ENCODE measurements at places on chromosomes 2 and 18.

GRCh38 chr2:26740890-26741302 lies 23.2 kb upstream of the SLC35F6 start:
- no peak for DNase-seq

DNA sequence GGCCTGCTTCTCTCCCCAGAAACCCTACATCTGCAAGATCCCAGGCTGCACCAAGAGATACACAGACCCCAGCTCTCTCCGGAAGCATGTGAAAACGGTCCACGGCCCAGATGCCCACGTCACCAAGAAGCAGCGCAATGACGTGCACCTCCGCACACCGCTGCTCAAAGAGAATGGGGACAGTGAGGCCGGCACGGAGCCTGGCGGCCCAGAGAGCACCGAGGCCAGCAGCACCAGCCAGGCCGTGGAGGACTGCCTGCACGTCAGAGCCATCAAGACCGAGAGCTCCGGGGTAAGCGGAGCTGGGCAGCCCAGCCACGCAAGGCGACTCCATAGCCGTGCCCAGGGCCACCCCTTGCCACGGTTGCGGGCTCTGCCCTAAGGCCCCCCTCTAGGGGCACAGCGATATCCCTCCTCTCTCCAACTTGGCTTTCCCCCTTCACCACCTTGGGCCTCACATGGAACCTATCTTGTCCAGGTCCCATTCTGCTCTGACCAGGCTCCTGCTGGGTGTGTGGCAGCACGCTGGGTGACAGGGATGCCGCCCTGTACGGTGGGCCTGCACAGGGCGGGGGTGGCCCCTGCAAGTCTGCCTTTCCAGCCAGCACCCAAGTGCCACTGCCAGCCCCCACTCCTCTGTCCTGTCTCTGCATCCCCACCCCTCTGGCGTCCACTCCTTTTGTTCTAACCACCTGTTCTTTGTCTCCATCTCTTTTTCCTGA lies 248.9 kb downstream of the GLI2 start:
- DNase-seq: no peak

DNA sequence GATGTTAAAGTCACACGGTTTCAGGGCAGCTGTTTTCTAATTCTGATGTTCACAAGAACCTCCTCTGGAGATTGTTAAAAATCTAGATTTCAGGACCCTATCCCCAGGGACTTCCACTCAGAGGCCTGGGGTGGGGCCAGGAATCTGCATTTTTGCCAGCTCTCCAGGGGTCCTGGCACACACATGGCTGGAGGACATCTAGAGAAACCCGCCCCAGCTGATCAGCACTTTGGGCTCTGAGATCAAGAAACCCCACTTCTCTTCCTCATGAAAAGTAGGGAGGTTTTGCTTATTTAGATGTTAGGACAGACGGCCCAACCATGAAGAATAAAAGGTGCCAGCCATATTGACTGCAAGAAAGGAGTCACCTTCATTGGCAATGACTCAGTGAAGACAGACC lies 148.8 kb downstream of the TNS1 start:
- DNase-seq: no peak

GRCh38 chr2:46684661-46685060 lies 205.3 kb downstream of the TMEM247 start:
- DNase-seq: no peak

- no peak for DNase-seq
These were observed 248.6 kb downstream of the NEDD4L start for GRCh38 chr18:58292638-58293037.

GRCh38 chr2:14560716-14561115 lies 71.8 kb upstream of the LRATD1 start:
- DNase-seq: no peak

- DNase-seq: no peak
These were observed 52.4 kb upstream of the BCL11A start for GRCh38 chr2:60605866-60606265.

GRCh38 chr2:65316072-65316471 lies 88.4 kb downstream of the ACTR2 start:
- DNase-seq: no peak

GRCh38 chr2:84889332-84889731 lies 8.4 kb upstream of the TRABD2A start:
- DNase-seq: no peak

DNA sequence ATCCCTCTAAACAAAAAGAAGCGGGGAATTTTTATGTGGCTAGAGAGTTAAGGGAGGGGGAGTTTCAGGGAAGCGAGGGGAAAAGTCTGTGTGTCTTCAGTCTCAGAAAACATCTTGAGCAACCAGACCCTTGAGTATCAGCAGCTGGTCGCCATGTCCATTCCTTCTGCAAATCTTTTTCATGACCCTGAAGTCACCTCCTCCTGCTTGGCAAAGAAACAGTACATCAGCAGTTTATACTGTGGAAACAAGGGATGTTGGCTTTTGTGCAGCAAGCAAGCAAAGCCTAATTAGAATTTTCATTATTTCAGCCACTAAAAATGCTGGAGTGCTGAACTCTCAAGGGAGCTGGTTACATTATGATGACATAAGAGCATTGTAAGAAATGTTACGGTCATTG lies 187.4 kb upstream of the SLC8A1 start:
- no peak for DNase-seq

DNA sequence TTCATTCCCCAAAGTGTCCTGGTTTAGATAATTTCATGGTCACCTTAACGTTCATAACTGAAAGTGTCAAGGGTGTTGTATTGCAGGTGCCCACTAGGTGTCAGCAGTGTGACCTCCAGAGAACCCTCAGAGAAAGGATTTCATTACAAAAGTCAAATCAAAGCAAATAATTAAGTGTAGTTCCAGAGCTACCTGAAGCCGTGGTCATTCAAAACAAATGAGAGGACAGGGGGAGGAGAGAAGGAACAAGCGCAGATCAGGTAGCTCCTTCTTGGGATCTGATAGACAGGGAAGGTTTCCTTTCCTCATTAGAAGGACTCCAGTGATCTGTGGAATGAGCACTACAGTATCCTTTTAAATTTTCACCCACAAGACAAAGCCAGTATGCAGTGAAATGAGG lies at the start of gene SLC9A4:
TSS of gene SLC9A4 (plus strand) at position 207 of the 400 bp plus-strand sequence. CDS start 534 bp downstream, outside the sequence.
- DNase-seq: no peak

DNA sequence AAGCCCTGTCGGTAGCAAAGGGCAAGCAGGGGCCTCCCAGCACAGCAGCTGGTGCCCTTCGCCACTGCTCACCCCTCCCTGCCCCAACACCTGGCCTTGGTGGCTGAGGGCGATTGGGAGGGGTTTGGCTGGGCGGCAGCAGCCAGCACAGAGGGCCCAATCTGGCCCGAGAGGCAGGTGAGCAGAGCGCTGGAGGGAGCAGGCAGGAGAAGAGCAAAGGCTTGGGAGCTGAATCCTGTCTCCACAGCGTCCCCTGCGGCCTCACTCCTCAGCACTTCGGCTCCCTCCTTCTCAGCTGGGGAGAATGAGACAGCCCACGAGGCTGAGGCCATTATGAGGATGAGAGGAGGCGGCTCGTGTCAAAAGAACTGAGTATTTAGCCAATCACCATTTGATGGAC lies 74.9 kb upstream of the TAF1B start:
- DNase-seq: no peak

DNA sequence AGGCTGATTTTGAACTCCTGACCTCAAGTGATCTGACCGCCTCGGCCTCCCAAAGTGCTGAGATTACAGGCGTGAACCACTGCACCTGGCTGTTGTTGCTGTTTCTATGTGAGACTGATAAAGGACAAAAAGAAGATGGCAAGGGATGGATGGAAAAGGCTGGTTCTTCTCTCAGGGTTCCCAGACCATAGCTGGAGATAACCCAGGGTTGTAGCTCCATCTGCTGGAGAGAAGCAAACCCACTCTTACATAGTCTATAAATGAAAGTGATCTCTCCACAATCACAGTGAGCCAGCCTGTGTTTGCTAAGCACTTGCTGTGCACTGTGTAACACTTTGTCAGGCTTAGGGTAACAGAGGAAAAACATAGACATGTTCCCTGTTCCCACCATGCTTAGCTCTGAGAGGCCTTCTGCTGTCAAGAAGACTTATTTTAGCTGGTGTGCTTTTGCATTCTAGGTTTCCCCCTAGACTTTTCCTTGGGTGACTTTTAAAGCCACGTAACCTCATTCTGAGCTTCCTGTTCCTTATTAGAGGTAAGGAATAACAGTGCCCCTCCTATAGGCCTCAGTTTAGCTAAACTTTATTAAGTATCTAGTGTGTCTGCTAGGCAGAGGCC lies 49.7 kb downstream of the LIMS1 start:
- no peak for DNase-seq

DNA sequence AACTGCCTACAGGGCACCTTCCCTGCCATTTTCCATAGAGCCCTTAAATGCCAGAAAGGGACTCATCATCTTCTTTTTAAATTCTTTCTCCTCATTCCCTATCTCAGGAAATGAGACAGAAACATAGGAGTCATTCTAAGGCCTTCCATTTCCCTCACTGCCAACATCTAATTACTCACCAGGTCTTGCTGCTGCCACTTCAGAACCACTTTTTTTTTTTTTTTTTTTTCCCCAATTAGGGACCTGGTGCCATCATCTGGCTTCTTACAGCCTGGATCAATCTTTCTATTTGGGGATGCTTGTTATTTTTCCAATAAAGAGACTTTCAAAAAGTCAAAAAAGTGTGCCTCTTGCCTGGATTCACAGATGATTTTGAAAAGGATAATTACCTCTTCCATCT lies 373.4 kb downstream of the LPIN1 start:
- DNase-seq: peak; percentile 71

DNA sequence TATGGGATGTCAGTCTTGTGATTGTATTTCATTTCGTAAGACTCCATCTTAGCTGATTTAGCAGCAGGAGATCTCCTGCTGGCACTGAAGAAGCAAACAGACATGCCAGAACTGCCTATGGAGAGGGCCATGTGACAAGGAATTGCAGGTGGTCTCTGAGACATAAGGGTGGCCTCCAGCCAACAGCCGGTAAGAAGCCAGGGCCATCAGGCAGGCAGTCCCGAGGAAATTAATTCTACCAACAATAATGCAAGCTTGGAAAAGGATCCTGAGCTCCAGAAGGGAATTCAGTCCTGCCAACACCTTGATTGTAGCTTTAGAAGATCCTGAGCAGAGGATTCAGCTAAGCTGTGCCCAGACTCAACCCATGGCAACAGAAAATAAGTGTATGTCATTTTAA lies 87.1 kb upstream of the DNAJC10 start:
- DNase-seq: no peak

DNA sequence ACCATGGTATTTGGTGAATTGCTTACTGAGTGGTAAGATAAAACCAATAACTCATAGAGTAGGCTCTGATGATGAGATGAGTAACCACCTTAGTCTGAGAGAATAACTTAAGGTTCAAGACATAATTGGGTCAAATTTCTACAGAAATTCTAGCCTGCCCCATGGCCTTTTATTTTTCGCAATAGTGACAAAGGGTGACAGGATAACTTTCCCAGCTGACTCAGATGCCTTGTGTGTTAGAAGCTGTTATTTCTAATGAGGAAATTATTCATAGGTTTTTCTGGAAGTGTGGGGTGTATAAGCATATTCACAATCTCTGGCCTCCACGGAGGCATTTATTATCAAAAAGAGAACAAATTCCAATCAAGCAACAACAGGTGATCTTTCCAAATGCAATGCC lies 159.0 kb downstream of the NUP35 start:
- no peak for DNase-seq

GRCh38 chr2:211426240-211426639 lies 869.8 kb downstream of the CPS1 start:
- DNase-seq: no peak

Measured in HS-27A (cell line).